Heart right ventricle (tissue), 16 donors: ENCODE measurements at places on chromosomes 6 and 20. TPM values are rescaled to one million over a fixed set of nuclear protein-coding genes. Genes with fewer than 3 reads are reported as not detected.

The DEFB124 gene
- total RNA-seq = not detected

The TMEM200A gene
- 0.30 TPM for total RNA-seq

The ZSCAN16 gene
- 2.3 TPM for total RNA-seq

The MATN4 gene
- not detected for total RNA-seq

The SLC24A3 gene
- total RNA-seq = 1.1 TPM

The HLA-DQA1 gene
- 13.3 TPM for total RNA-seq

The TNFRSF6B gene
- total RNA-seq = 1.2 TPM

The SOX18 gene
- total RNA-seq = 33.7 TPM

The RSPH4A gene
- total RNA-seq = 0.11 TPM

The PROKR2 gene
- total RNA-seq = not detected

The DLL1 gene
- total RNA-seq = 6.6 TPM

The SLPI gene
- 5.1 TPM for total RNA-seq
